ENCODE measurements at places on chromosomes 5 and 9. TPM values are rescaled to one million over a fixed set of nuclear protein-coding genes. Genes with fewer than 3 reads are reported as not detected.

The FGF10 gene
- total RNA-seq: not detected

The DCAF12 gene
- 23.6 TPM for total RNA-seq

The TAF11L10 gene
- total RNA-seq: not detected

The ALDH1A1 gene
- 3.1 TPM for total RNA-seq

The HAVCR2 gene
- not detected for total RNA-seq

The ROPN1L gene
- not detected for total RNA-seq

The MAMDC2 gene
- total RNA-seq: 1.8 TPM

The WDR70 gene
- 16.1 TPM for total RNA-seq

The RNF180 gene
- 1.9 TPM for total RNA-seq

The GFI1B gene
- total RNA-seq: not detected

The IFNA13 gene
- not detected for total RNA-seq

The IFNA5 gene
- total RNA-seq: not detected

The C9 gene
- total RNA-seq: not detected

The ZDHHC11 gene
- 1.3 TPM for total RNA-seq

The NKD2 gene
- total RNA-seq: 0.09 TPM

The SPATA9 gene
- 0.28 TPM for total RNA-seq

The SLC45A2 gene
- not detected for total RNA-seq

The SHISAL2B gene
- not detected for total RNA-seq

The ECM2 gene
- total RNA-seq: not detected

The TGFBI gene
- 586 TPM for total RNA-seq

The THBS4 gene
- total RNA-seq: 0.42 TPM

The PCSK1 gene
- 0.37 TPM for total RNA-seq

The SNCB gene
- 0.14 TPM for total RNA-seq

The HSPB3 gene
- not detected for total RNA-seq

The CCDC171 gene
- 0.49 TPM for total RNA-seq

The GPX3 gene
- total RNA-seq: 46.1 TPM
